ENCODE measurements at places on chromosomes 2 and 18.

- DNase-seq, result no peak
Measured at GRCh38 chr2:19198381-19198780, 160.0 kb downstream of the OSR1 start.

DNA sequence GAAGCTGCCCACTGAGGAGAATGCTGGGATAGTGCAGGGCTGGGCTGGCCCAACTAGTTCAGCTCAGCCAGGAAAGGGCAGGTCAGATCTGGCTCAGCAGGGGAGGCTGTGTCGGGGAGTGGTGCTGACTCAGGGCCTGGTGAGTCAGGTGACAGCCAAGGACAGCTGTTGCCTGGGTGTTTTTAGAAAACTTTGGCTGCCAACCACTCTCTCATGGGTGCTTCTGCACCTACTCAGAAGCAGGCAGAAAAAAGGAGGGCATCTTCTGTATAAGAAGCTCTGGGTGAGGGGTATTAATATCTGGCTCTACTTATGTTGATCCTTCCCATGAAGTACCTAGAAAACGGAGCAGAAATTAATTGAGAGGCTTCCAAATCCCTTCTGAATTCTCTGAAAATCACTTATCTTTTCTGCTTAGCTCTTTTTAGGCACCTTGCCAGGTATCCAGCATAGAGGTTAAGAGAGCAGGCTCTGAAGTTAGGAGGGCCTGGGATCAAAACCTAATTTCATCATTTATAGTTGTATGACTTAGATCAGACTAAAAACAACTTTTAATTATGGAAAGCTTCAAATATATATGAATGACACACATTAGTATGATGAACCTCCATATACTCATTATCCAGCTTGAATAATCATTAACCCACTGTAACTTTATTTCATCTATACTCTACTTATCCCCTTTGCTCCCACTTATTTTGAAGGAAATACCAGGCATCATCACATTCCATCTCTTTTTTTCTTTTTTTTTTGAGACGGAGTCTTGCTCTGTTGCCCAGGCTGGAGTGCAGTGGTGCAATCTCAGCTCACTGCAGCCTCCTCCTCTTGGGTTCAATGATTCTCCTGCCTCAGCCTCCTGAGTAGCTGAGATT, 15.5 kb upstream of the RAB10 start:
- peak; percentile 67 for DNase-seq

GRCh38 chr2:45923701-45924100, 272.2 kb downstream of the PRKCE start:
- no peak for DNase-seq

GRCh38 chr2:140491876-140492275, 1638.9 kb downstream of the LRP1B start:
- DNase-seq, result no peak

DNA sequence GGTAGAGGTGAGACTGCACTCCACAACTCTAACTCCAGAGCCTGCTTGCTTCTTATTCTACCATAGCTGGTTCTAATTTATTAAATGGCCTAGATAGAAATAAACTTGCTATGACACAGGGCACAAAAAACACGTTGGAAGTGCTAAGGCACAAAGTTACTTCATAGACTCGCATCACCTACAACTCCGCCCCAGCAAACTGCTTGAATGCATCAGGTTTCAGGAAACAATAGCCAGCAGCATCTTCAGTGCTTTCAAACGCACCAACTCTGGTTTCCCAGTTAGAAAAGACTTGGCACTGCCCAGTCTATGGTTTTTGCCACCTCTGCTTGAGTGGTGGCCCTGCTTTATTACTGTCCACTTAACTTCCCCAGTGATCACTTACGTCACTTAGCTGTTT, 142.6 kb downstream of the RIF1 start:
- no peak for DNase-seq

Measured in CD4-positive, alpha-beta T cell treated with Interleukin-15 for 1 hour (primary cell).